ENCODE measurements at places on chromosomes 11 and 22. TPM values are rescaled to one million over a fixed set of nuclear protein-coding genes. Genes with fewer than 3 reads are reported as not detected.

GRCh38 chr22:21051145-21051830 lies 5.5 kb downstream of the LRRC74B start:
- DNase-seq = no peak

GRCh38 chr11:128311742-128312719 lies 275.3 kb downstream of the ETS1 start:
- no peak for DNase-seq

DNA sequence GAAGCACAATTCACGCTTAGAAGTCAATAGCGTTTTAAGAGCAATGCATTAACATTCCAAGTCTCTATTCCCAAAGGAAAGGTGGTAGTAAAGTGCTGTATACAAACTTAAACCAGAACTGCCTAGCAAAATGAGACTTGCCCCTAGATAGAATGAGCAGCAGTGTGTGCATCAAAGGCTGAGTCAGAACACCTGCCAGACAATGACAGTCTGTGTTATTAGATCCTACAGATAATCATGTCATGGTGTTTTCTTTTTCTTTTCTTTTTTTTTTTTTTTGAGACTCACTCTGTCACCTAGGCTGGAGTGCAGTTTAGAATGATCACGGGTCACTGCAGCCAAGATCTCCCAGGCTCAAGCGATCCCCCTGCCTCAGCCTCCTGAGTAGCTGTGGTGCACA lies 1.6 kb downstream of the RTCB start:
- DNase-seq = no peak

The PTGDR2 gene
- total RNA-seq = not detected

The TMEM86A gene
- total RNA-seq = 0.31 TPM

The OR10D3 gene
- not detected for total RNA-seq

The SPI1 gene
- total RNA-seq = 0.31 TPM

The OR5P2 gene
- not detected for total RNA-seq

The OPCML gene
- not detected for total RNA-seq
